ENCODE measurements at places on chromosomes 13 and 19.
A peak's percentile ranks its signal among the peaks of the same experiment; 100 is the strongest.

GRCh38 chr19:35596366-35596999 lies 10.5 kb downstream of the PMIS2 start:
- DNase-seq = no peak

DNA sequence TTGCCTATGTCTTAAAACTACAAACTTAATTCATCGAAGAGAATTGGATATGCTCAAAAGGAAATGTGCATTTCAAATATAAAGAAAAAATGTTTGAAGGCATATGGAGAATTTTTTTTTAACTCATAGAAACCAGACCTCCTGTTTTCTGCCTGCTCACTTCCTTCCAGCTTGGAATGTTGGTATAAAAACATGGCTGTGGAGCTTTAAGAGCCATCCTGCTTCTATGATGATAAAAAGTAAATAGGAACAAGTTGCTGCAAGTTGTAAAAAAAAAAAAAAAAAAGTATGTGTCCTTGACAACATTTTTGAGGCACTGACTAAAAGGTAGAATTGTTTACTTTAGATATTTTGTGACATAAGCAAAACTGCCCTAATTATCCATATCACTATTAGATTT lies 1230.7 kb downstream of the PCDH9 start:
- no peak for DNase-seq

DNA sequence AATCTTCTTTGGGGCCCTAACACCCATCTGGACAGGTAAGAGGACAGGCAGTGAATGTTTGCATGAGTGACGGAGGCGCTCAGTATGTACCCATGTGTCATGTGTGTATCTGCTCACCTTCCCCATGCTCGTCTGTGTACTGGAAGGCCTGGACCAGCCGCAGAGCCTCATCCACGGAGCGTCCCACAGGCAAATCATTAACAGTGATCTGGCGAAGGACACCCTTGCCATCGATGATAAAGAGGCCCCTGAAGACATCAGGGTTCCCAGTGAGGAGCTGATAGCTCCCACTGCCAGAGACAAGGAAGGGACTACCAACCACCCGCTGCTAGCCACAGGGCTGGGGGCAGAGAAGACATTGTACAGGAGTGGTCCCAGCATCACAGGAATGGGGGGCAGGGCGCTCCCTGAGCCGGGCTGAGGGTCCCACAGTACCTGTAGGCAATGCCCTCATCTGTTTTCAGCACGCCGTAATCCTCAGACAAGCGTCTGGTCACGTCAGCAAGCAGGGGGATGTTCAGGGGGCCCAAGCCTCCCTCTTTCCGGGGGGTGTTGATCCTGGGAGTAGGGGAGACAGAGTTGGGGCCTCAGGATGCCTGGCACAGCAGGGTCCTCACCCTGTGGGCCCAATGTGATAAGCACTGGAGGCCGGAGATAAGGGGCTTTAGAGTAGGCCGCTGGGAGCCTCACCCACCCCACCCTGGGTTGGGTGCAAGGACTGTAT lies 1.7 kb downstream of the PRDX2 start:
- no peak for DNase-seq

DNA sequence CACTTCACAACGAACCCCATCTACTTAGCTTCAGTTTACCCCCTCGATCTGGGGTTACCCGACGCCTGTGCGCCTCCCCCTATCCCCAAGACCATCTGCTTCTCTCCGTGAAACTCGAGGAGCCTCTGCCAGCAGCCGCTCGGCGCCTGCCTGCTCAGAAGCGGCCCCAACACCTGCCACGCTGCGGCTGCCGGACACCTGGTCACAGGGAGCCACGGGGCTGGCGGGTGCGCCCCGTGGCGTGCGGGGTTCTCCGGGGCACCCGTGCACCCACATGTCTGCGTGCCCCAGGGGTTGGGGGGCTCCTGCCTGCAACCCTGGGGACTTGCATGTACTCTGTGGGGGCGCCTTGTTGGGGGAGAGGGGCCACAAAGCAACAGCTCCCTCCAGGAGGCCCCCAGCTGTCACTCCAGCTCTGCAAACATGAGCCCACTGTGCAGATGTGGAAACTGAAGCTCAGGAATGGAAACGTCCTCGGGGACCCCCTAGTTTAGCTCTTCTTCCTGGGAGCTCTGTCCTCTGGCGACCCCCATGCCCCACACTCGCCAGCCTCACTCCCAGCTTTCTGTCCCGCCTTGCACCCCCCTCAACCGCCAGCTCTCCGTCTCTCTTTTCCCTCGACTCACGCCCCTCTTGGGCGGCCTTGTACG lies 7.0 kb upstream of the SEMA6B start:
- DNase-seq = no peak

DNA sequence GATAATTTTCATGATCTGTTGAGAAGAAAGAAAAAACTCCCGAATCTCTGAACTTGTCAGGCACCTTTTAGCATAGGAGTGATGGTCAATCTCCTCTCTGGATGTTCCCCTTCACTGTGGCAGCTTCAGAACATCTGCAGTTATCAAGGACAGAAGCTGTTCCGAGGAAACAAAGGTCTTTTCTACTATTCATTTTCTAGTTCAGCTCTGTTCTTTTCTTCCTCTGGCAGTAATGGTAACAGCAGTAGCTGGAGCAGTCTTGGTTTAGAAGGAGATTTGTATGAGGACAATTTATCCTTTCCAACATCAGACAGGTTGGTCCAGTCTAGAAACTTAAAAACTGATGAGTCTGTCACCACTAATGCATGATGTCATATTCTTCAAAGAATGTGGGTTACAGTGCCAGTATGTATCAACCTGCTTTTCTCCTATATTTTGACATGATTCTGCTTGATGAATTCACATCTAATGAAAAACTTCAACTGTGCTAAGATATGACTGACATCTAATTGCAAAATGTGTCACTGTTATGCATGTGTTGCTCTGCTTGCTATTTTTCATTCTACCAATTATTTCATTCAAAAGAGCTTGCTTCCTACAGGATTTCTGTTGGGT lies 41.0 kb downstream of the AKAP11 start:
- DNase-seq = no peak

DNA sequence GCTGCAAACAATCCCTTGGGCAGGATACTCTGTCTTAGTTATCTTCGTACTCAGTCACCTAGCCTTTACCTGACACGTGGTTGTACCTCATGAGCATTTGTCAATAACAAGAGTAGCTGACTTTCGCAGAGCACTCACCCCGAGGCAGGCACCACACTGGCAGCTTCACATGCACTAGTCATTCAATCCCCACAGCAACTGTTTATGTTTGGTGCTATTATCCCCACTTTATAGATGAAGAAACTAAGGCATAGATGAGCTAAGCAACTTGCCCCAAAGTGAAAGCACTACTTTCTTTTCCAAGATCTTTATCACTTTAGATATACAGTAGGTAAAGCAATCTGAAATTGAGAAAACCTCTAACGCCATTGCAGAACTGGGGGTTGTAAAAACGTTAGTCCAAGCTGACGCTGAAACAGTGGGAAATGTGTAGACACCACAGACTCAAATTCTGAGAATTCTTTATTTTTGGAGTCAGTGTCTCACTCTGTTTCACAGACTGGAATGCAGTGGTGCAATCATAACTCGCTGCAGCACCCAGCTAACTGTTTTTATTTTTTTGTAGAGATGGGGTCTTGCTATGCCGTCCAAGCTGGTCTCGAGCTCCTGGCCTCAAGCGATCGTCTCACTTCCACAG lies 446.0 kb downstream of the FOXO1 start:
- no peak for DNase-seq

DNA sequence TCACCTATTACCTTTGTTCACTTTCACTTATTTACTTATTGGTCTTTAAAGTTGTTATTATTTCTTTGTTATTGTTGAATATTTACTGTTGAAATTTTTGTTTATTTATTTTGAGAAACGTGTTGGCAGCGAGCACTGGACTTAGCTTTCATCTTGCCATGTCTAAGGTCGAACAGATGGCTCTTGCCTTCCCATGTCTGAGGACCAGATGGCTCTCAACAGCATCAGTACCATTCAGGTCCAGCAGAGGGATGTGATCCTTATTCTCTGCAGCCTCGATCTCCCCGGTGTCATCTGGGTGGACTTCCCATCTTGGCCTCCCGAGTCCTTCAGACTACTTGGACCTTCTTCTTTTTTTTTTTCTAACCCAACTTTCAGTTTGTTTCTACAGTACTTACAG lies 1437.6 kb downstream of the UQCRFS1 start:
- DNase-seq = no peak

- no peak for DNase-seq
These were observed 13.2 kb downstream of the CLASRP start for GRCh38 chr19:45051929-45052579.

- DNase-seq = no peak
These were observed 19.0 kb downstream of the TSHZ3 start for GRCh38 chr19:31330237-31330636.

DNA sequence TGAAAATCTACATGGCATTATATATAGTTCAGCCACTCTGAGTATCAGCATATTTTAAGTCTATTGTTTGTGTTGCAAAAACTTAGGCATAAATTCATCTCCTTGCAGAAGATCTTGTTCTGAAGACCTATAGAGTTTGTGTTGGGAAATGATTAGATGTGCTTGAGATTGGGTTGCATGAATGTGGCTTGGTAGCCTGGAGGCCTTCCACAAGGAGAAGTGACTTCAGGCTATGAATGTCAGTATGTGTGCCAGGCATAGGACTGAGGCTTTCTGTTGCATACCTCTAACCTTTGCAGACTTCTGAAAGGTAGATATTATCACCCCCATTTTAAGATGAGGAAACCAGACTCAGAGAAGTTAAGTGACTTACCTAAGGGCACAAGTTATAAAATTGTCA lies 188.6 kb downstream of the OLFM4 start:
- no peak for DNase-seq

GRCh38 chr19:44539236-44539826 lies 9.9 kb upstream of the CEACAM20 start:
- no peak for DNase-seq

DNA sequence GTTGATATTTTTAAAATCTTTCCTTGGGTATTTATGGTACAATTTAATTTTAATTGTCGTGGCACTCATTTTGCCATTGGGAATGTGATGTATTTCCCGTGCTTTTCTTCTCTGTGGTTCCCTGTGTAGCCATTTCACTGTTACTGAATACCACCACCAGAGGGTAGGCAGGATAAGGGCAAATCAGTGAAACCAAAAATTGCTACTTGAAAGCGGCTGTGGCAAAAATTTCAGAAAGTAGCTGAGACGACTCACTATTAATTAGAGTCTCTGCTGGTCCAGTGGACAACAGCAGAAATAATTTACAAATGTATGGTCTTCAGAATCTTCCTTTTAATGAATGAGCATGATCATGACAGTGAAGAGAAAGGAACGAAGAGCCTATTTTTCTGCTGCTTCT lies 34.4 kb upstream of the MIR17HG start:
- DNase-seq = no peak

DNA sequence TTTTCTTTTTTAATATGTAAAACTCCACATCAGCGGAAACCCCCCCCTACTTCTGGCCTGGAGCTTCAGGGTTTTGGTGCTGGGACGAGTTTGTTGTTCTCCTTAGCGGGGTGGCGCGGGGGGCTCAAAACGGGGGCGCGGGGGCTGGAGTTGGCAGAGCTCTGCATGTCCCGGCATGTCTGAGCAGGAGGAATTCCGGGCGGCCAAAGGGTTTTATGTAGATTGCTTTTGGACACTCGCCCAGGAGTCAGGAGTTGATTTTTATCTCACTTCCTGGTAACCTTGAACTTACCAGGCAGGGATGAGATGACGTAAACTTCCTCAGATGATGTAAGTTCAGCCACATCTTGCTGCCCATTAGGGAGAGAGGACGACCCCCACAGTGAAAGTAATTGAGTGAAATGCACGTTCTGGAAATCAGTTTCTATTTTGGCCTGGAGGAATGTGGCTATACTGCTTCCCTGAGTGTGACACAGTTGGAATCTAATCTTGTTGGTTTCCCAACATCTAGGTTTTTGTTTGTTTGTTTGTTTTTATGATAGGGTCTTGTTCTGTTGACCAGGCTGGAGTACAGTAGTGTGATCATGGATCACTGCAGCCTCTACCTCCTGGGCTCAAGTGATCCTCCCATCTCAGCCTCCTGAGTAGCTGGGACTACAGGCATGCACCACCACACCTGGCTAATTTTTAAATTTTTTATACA lies 21.0 kb upstream of the GDF15 start:
- DNase-seq = no peak

DNA sequence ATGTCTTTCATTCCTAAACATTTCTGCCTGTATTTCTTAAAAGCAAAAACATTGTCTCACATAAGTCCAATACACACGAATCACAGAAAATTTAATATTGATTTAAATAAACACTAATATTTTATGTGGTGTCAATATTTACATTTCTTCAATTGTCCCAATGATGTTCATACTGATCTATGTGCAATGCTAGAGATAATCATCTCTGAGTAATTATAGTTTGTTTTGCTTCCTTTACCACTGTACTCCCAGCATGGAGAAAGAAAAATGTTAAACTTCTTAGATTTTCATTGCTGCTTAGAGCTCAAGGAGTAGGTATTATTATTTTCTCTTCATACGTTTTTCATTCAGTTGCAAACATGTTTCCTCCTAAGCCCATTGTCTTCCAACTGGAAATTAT lies 434.2 kb upstream of the PRR20A start:
- no peak for DNase-seq

GRCh38 chr13:42466123-42466522 lies 107.8 kb upstream of the TNFSF11 start:
- no peak for DNase-seq

DNA sequence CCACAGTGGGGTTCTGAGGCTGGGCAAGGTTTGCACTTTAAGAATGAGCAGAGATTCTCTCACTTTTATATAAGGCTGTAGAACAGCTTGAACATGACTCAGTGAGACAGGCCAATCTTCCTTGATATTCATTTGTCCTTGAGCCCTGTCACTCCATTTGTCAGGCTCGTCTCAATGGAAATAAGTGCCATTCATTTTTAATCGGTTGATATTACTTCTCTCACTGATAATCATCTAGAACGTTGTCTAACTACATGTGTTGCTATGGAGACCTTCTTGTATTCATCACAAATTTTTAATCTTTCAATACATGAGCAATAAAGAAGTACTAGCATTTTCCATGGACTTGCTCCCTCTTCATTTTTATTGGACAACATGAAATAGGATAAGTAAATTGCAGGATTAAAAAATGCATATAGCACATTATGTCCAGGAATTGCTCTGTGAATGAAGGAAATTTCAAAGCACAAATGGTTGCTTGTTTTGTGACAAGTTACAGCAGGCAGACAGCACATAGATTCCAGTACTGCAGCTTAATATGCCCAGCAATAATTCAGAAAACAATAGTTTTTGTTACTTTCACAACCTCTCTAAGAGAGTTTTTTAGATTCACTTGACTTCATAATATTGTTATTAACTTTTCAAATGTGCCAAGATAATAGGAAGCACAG lies 1178.4 kb upstream of the ATXN8OS start:
- DNase-seq = no peak

- no peak for DNase-seq
These were observed 1.9 kb downstream of the DCAF15 start for GRCh38 chr19:13954185-13954584.

GRCh38 chr19:16778796-16779411 lies 50.3 kb upstream of the SIN3B start:
- DNase-seq = peak; percentile 14

Measured in activated CD8-positive, alpha-beta memory T cell treated with anti-CD3 and anti-CD28 coated beads for 1 hour (primary cell).